CD8-positive, alpha-beta memory T cell (primary cell): ENCODE measurements at places on chromosomes 11 and 22.
A peak's percentile ranks its signal among the peaks of the same experiment; 100 is the strongest.

DNA sequence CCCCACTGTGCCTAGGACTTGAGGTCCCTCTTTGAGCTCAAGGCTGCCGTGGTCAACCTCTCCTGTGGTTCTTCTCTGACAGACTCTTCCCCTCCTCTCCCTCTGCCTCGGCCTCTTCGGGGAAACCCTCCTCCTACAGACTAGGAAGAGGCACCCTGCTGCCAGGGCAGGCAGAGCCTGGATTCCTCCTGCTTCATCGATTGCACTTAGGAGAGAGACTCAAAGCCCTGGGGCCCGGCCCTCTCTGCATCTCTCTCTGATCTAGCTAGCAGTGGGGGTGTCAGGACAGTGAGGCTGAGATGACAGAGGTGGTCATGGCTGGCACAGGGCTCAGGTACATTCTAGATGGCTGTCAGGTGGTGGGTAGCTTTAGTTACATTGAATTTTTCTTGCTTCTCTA lies 63.6 kb upstream of the EMID1 start:
- no peak for DNase-seq

DNA sequence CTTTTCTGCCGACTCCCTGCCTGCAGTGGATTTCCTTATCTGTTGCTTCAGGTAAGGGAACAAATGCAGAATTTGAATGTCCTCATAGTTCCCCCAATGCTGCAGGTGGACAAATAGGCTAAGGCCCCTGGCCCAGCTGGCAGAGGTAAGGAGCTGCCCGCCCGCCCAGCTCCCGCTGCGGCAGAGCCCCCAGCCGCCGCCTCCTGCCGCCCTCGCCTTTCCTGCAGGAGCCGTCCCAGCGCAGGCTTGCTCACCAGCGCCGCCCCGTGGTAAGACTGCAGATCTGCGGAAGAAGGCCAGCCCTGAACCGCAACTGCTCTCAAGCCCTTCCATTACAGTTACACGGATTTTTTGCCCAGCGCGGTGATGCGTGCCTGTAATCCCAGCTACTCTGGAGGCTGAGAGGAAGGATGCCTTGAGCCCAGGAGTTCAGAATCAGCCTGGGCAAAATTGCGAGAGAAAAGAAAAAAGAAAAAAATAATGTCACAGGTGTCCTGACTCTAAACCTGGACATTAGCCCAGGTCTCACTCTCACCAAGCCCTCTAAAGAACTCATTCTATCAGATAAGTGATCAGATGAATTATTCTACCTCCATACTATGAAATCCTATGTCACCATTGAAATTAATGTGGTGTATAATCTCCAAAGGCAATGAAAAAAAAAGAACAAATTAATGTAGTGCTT lies 51.2 kb upstream of the EMID1 start:
- peak; percentile 25 for DNase-seq

DNA sequence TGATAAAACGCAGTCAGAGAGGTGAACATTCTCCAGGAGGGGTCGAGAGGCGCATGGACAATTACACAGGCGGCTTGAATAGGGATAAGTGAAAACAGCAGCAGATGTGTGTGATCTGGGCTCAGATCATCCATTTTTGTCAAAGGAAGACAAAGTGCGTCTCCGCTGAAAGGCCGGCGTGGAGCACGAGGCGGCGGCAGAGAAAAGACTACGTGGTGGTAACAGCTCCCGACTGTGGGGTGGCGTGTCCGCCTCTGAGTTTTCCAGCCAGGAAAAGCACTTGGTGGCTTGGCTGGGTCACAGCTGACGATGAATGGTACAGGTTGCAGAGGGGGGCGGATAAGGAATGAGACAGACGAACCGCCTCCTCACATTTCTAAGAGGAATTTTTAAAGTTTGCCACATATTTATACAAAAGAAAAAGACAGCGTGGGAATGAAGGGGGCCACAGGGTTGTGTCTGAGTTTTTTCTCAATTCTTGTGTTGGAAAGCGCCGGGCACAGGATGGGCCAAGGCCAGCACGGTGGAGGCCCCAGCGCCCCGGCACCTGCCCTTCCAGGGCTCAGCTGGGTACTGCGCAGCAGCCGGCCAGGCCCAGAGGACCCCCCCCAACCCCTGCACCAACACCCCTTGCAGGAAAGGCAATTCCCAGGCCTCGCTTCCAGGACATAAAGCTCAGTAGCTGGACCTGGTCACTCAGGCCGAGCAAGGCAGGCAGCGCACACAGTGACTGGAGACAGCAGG lies 80.4 kb downstream of the TRMU start:
- DNase-seq = no peak

DNA sequence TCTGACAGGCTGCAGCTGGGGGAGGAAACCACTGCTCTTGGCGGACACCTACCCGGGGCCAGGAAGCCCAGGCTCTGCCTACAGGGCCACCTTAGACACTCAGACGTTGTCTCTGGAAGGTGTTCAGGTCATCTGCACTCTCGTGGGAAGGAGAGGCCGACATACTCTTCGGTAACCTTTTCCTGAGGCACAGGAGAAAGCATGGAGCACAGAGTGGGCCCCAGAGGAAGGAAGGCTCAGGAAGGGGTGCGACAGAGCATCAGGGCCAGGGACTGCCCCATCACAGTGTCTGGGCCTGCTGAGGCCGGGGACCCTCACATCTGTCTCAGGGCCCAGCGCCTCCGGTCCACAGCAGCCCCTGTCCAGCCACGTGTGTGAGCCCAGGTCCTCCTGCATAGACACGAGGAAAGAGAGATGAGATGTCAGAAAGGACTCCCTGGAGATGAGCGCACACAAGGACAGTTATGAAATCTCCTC lies 18.2 kb upstream of the TUB start:
- DNase-seq = no peak

DNA sequence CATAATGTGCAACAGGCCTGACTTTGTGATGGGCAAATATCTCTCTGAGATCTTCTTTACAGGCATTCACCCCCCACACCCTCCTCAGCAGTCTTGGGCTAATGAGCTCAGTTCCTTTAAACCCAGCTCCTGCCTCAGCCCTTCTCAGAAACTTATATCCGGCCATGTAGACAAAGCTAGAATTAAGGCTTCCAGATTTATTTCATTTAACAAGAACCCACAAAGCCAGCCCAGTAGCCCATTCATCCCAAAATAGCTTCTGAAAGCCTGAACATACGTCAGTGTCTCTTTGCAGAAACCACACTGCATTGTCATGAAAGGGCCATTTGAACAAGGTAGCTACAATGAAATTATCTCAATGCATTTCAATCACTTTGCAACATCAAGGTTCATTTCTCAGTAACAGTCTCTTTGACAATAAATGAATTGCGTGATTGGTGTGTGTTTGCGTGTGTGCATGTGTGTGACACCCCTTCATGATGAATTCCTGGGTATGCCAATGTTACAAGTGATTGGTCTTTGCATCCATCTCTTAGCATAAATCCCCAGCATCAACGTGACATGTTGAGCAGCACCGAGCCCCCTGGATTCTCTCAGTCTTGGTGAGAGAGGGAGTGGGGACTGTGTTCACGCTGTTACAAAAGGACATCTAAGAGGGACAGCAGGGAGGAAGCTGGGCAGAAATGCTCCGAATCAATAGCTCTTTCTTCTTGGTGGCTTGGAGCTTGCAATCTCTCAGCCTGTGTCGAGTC lies 299.6 kb downstream of the KIRREL3 start:
- no peak for DNase-seq

DNA sequence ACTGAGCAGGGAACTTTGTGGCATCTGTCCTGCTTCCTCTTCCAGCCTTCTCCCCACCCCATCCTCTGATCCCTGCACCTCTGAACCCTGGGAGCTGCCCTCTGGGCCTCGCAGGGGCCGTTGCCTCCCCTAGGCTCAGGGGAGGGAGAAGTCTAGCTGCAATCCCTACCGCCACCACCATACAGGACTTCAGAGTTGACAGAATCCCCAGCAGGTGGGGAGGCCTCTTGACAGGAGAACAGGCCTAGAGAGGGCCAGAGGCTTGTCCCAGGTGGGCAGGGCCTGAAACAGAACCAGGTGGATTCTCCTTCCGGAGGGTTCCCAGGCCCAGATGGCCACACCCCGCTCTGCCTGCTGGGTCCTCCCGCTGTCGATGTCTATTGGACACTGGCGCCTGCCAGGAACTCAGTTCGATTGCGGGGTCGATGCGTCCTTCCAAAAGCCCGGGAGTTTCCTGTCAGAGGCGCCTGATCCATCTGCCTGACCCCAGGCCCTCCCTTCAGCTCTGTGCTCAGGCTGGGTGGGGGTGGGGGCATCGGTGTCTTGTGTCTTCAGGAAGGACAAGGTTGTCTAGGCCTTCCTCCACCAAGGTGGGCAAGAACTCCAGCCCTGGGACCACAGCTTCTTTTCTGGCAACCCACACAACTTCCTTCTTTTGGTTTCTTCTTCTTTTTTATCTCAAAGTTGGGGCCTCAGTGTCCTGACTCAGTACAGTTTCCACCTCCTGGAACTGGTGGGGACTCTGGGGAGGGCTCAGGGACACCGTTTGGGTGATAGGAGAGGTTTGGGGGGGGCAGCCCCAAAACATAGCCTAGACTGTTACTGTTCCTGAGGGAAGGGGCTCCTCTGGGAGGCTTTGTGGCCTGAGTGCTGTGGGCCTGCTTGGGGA lies 6.4 kb downstream of the STARD10 start:
- DNase-seq = no peak

DNA sequence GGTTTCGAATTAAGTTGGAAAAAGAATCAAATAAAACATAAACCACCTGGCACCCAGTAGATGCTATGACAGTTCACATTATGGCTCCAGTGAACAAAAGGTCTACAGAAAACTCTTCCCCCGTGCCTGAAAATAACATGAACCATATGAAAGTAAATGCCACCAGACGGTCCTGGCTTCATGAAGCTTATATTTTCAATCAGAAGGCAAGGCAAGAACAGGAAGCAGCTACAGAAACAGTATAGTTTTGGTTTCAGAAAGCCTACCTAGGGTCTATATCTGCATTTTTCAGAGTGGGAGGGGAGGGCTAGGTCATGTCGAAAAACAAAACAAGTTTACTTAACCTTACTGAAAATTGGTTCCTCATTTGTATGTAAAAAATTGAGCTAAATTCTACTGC lies 9.8 kb downstream of the RAB30 start:
- no peak for DNase-seq

DNA sequence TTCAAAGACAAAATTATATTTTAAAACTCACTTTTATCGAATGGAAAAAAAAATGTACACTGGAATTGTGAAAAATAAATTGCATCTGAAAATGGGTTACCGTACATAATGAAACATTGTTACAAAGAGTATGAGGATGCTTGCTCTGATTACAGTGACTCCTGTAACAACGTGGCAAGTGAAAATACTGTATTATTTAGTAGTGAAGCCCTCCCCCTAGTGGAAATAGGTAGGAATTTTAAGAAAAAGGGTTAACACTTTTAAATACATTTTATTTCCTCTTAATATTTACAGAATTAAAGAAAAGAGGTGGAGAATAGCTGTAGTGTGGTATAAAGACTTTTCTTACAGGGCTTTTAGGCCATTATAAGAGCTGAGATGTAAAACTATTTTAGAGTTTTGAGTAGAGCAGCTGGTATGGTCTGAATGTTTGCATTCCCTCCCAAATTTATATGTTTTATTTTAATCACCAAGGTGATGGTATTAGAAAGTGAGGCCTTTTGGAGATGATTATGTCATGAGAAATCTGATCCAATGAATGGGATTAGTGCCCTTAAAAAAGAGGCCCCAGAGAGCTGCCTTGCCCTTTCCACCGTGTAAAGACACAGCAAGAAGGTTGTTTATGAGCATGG lies 25.2 kb downstream of the FAM76B start:
- no peak for DNase-seq

- DNase-seq = no peak
Observed at GRCh38 chr22:31937341-31937740, 7.0 kb upstream of the YWHAH start.
